ENCODE measurements at places on chromosomes 12 and 14.

DNA sequence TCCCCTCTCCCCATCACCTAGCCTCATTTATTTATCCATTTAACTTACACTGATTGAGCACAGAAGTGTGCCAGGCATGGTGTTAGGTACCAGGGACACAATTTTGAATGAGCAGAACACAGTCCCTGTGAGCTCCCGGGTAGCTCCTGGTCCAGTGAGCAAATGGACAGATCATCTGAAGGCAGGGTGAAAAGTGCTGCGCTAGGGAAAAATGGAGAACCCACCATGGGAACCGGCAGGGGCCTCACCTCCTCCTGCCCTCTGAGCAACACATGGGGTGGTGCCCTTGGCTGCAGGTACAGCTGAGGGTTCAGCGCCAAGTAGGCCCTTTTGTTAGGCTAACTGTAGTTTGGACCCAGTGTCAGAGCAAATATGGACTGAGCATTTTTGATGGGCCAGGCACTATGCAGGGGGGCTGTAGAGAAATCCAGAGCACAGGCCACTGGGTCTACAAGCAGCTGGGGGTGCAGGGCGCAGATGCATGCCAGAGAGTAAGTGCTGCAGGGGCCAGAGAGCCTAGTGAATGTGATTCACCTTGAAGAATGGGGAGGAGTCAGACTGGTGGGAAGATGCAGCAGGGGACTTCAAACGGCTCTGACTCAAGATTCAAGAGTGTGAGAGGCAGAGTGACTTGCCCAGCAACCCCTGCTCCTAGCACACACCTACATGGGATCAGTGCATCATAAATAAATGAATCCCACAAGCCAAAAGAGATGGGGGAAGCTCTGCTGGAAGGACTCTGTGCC lies 28.2 kb downstream of the LTBP2 start:
- DNase-seq, result no peak

GRCh38 chr12:30756074-30756473 lies 1.3 kb upstream of the CAPRIN2 start:
- DNase-seq, result no peak

DNA sequence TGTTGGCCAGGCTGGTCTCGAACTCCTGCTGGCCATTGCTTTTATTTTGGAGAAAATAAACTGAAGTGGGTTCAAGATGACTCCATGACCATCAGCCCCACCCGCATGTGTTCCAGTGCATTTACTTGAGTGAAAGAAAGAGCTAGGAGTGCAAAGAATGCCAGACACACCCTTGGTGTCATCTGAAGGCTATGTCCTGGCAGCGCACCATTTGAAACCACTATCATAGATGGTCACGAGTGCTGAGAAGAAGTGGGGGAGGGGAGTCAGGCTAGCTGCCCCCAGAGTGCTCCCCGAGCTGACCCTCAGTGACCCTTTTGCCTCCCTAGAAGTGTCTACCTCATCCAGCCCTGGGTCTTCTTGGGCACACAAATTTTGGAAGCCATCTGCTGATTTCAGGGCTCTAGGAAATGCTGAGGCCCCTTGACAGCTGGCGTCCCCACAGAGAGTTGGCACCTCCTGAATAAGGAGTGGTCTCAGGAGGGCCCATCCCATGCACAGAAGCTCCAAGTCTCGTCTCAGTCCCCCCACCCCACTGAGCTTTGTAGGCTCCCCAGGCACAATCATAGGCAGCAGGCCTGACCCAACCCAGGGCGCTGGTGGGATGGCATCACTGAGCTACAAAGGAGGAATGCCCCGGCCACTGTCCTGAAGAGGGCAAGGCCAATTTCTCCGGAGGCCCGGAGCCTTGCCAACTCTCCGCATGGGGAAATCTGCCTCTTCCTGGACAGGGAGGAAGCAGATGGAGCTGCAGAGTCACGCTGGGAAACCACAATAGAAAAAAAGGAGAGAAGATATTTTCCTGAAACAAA lies 28.0 kb downstream of the PXN start:
- no peak for DNase-seq

- no peak for DNase-seq
Measured at GRCh38 chr12:62957233-62957953, 22.4 kb upstream of the PPM1H start.

- DNase-seq, result no peak
Measured at GRCh38 chr14:64364907-64365306, 23.2 kb upstream of the MTHFD1 start.

DNA sequence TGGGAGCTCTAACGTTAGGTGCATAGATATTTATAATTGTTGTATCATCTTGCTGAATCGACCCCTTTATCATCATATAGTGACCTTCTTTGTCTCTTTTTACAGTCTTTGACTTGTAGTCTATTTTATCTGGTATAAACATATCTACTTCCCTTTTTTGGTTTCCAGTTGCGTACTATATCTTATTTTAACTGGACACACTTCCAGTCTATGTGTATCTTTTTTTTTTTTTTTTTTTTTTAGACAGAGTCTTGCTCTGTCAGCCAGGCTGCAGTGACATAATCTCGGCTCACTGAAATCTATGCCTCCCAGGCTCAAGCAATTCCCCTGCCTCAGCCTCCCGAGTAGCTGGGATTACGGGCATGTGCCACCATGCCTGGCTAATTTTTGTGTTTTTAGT lies 41.9 kb upstream of the ZFP36L1 start:
- DNase-seq, result no peak

- DNase-seq, result no peak
Measured at GRCh38 chr12:84131076-84131475, 781.5 kb downstream of the SLC6A15 start.

DNA sequence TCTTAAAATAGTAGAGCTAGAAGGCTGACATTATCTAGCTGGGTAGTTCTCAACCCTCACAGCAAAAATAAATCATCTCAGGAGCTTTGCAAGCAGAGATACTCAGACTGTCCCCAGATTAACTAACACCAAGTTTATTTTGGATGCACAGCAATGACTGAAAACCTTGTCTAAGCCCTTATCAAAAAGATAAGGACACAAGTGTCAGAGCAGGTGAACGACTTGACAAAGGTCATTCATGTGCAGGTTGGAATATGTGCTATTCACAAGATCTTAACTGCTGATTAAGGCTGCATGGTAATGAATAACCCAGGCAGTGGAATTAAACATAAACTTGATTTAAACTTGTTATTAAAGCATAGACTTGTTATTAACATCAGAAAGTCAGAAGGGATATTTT lies 246.6 kb downstream of the BTG1 start:
- DNase-seq, result no peak

- no peak for DNase-seq
Measured at GRCh38 chr12:57521525-57522010, 1.1 kb upstream of the MBD6 start.

DNA sequence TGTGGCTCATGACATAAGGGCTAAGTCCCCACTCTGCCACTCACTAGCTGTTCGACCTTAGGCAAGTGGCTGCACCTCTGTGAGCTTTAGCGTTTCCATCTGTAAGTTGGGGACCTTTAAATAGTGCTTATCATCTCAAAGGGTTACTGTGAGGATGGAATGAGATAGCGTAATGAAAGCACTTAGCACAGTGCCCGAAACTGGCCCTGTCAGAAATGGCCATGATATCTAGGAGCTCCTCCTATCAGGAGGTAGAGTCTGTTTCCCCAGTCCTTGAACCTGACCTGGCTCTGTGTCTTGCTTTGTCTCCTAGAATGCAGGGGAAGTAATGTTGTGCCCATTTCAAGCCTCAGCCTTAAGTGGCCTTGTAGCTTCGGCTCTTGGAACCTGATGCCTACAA lies 211.0 kb downstream of the RBM19 start:
- DNase-seq, result no peak

DNA sequence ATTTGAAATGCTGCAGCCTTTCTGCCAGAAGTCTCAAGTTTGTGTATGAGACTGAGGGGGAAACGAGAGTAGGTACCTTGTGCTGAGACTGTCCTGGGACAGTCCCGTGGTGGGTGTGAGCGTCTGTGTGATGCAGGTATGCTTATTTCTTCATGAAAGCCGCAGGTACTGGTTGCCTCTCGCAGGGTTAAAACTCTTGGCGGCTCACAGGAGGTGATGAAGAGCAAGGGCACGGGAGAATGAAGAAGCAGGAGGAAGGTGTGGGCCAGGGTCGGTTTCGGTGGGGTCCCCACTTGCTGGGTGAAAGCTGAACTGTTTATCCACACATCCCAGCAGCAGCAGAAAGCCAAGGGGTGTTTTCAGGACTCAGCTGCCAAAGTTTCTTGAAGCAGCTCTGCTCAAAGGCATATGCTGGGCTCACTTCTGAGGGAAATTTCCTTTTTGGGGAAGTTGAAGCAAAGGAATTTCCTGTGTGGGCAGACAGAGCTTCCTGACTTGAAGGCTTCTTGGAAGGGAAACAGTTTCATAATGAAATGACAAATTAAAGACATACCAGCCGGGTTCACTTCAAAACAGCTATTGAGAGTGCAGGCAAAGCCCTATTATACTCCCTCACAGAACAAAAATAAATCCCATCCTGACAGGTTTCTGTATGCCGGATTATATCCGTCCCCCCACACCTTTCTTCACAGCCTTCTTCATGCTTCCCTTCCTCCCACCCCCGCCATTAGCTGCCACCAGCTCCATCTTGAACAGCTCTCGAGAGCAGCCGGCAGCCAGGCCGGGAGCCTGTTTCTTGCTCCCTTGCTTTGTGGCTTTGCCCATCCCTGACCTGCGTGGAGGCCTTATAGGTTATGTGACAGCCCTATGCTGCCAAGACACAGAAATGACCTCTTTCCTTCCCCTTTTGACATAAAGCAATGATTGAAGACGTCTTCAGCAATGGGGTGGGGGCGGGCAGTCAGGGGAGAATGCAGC lies 116.6 kb downstream of the ETV6 start:
- DNase-seq, result no peak

DNA sequence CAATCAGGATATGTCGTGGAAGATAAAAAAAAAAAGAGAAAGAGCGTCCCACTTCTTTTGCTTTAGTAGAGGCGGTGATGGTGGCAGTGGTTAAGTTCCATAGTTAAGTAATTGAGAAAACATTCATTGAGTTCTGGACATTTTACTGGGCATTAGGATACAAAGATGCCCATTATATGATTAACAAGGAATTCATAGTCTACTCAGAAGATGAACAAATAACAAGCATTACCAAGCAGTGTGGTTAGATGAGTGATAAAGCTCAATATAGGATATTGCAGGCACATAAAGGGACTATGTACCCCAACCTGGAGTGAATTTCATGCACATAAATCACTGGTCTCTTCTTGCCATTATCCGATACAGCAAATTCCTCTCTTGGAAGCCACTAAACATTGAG lies 53.7 kb downstream of the ALG10B start:
- no peak for DNase-seq

GRCh38 chr12:106205208-106206069 lies 42.4 kb downstream of the CKAP4 start:
- no peak for DNase-seq

DNA sequence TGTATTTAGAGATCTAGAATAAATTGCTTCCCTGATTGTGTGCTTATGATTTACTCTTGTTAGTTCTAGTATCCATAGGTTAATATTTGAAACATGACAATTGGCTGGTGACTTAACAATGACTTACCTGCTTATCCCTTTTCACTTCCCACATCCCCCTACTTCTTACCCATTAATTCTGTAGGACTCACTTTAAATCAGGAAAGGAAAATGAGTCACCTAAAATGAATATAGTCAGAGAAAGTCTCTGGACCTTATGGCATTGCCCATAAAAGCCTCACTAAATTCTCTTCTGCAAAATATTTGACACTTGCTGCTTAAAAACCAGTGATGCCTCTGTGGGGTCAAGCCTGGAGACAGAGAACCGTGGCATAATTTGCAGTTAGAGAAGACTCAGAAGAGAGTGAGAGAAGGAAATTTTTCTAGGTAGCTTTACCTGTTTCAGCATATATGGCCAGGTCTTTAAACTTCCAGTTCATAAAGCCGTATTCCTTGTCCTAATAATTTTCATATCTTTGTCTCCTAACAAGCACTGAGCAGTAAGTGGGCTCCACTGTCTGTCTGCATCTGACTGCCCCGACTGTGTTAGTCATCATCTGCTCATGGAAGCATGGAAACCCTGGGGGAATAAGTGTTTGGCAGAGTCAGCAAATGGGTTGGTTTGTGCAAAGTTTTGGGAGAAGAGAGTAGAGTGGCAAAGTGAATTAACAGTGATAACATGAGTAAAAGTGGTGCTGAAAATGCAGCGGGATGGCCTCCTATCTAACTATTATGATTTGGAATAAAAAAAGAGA lies 294.4 kb downstream of the AKAP6 start:
- DNase-seq, result no peak

GRCh38 chr12:30580344-30580743 lies 115.3 kb downstream of the IPO8 start:
- DNase-seq, result no peak

DNA sequence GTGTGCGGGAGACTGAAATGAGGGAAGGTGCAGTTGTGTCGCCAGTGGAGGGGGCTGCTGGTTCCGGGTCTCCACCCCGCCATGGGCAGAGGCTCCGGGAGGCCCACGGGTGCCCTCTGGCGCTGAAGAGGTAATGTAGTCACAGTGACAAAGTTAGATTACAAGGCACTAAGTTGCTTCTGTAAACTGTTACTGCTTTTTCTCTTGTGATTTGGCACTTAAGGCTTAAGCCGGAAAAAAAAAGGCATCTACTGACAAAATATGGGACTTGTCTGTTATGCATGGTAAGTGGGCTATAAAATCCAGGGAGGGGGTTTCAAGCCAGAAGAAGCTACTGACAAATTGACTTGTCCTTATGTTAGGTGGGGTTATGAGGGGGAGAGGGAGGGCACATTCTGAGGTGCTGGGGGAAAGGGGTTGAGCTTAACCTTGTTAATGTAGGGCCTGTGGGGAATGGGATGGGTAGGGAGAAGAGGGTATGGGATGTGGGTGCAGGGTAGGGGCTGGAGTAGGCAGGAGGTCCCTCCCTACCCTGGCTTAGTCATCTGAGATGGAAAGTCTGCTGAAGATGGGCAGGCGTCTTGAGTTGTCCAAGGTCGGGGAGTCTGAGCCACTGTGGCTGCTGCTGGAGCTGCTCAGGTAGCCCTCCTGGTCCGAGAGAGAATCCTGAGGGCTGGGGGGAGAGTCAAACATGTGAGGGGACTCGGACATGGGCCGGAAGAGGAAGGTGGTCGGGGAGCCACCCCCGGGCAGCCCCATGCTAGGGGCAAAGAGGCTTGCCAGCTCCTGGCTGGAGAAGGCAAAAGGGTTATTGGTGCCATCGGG lies 3.7 kb downstream of the ZFP36L1 start:
- DNase-seq, result peak; percentile 81

GRCh38 chr12:50032854-50033581 lies 7.7 kb upstream of the RACGAP1 start:
- DNase-seq, result no peak

GRCh38 chr14:52551205-52551604 lies 1.1 kb downstream of the TXNDC16 start:
- DNase-seq, result no peak

- DNase-seq, result no peak
Measured at GRCh38 chr12:41254004-41254914, 66.1 kb downstream of the PDZRN4 start.

GRCh38 chr12:20424841-20425240 lies 56.5 kb downstream of the PDE3A start:
- DNase-seq, result no peak

- DNase-seq, result no peak
Measured at GRCh38 chr12:62361048-62361447, 100.8 kb downstream of the USP15 start.

- no peak for DNase-seq
Measured at GRCh38 chr12:97336900-97337751, 125.5 kb upstream of the RMST start.

All from T-helper 2 cell (primary cell).